ENCODE measurements at places on chromosomes 16 and 17.

GRCh38 chr17:46771561-46772474, 46.7 kb downstream of the WNT3 start:
- DNase-seq = peak; percentile 69

DNA sequence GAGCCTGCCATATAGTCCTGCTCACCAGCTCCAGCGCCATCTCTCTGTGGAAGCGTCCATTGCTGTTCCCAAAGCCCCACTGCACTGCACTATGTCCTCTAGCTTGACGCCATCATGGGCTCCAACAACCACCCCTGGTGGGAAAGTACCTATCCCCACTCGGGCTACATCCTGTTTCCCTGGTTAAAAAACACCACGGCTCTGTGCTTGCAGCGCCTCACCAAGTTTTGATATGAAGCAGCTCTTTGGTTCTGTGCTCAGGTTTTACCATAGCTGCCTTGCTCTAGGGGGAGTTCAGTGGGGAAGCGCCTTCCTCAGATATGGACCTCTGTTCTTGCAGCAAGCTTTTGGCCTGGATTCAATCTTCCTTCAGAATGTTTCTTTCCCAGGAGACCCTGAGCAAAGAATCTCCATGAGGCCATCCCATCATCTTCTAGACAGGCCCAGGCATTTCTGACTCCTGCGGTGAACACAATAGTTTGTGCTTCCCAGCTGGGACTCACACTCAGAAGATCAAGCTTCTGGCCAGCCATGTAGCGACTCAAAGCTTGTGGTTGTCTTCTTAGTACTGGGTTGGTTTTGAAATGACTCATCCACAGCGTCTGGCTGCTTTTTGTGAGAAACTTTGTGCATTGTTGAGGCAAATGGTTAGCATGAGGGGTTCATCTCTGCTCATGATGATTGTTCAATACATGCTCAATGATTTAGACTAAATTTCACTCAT, 39.5 kb downstream of the DYNLRB2 start:
- DNase-seq = no peak

DNA sequence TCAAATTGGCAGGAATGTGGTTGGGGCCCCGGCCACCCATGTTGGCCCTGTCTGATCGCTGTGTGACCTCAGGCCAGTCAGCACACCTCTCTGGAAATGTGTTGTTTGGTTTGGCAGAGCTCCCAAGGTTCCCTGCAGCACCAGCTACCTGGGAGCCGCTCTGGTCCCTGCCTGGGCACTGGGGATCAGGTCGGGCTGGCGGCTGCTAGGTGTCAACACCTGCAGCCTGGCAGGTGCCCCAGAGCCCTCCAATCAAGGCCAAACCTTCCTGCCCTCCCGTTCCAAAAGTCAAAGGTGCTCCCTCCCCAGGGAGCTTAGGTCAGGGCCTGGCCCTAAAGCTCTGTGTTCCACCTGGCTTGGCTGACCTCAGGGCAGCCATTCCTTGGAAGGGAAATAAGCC, 55.9 kb downstream of the ZDHHC7 start:
- DNase-seq = no peak

DNA sequence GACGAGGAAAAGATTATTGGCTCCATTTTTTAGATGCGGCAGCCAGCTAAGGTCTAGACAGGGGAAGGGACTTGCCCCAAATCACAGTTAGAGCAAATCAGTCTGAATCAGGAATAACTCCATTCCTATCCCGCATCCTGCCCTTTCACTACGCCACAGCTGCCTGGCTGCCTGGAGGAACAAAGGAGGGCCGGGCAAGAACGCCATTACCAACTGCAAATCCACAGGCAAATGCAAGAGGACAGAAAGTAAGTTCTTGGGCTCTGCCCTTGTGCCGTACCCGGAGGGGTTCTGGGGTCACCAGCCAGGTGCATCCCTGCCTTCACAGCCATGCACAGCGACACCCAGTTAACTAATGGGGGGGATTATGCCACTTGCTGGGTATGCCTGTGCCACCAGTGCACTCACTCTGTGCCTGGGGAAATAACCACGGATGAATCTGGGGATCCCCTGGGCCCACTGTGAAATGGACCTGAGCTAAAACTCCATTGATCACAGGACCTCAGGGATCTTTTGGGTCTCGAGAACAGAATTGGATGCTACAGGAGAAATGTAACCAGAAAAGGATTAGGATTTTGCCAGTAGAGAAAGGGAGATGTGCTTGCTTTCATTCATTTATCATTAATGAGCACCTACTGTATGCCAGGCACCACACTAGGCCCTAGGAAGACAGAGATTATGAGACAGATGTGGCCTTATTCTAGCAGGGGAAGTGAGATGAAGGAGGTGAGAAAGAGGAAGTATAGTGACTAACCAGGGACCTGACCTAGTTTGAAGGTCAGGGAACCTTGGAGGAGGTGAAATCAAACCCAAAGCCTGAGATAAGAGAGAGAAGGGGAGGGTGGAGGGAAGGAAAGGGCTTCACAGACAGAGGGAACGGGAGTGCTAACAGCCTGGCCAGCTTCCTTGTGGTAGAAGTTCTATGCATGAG, 17.7 kb downstream of the BCL7C start:
- no peak for DNase-seq

GRCh38 chr16:56634715-56635440, 2.4 kb downstream of the MT1M start:
- DNase-seq = no peak
